KBM-7 (cell line): ENCODE measurements at places on chromosomes 2 and 18.

- DNase-seq = no peak
Measured at GRCh38 chr2:12915787-12916186, 199.1 kb downstream of the TRIB2 start.

DNA sequence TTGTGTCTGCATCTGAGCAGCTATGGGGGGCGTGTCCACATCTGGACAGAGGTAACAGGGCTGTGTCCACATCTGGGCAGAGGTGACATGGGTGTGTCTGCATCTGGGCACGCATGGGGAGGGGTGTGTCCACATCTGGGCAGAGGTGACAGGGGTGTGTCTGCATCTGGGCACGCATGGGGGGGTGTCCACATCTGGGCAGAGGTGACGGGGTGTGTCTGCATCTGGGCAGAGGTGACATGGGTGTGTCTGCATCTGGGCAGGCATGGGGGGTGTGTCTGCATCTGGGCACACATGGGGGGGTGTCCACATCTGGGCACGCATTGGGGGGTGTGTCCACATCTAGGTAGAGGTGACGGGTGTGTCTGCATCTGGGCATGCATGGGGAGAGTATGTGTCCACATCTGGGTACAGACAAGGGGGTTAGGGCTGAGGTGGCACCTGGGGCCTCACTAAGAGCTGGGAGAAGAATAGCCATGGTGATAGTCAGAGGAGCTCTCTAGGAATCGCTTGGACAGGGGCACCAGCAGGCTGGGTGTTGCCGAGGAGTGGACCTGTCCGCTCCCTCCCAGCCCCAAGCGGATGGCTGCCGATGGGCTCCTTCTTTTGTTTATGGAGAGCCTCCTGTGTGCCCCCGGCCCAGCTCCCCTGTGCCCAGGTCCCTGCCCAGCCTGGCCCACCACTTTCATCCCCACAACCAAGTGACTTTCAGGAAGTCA, 177.8 kb downstream of the EIPR1 start:
- DNase-seq = no peak

GRCh38 chr2:145047554-145047953, 527.6 kb upstream of the ZEB2 start:
- no peak for DNase-seq

DNA sequence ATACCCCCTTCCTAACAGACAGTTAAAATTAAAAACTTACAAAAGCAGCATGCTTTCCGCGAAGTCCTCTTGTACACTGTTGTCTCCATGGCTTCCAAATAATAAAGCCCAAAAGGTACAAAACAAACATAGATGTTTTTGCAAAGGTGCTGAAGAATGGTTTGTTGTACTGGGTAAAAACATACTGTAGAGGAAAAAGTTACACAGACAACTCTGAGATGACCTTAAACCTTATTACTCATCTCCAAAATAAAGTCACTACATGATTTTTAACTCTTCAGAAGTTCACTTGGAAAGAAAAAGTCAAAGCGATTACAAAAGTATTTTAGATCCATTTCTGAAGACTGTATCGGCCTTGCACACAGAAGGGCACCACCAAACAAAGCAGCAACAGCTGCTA, 6.1 kb downstream of the SLC35F5 start:
- DNase-seq = no peak

GRCh38 chr18:32160547-32160946, 29.3 kb upstream of the MEP1B start:
- DNase-seq = no peak

DNA sequence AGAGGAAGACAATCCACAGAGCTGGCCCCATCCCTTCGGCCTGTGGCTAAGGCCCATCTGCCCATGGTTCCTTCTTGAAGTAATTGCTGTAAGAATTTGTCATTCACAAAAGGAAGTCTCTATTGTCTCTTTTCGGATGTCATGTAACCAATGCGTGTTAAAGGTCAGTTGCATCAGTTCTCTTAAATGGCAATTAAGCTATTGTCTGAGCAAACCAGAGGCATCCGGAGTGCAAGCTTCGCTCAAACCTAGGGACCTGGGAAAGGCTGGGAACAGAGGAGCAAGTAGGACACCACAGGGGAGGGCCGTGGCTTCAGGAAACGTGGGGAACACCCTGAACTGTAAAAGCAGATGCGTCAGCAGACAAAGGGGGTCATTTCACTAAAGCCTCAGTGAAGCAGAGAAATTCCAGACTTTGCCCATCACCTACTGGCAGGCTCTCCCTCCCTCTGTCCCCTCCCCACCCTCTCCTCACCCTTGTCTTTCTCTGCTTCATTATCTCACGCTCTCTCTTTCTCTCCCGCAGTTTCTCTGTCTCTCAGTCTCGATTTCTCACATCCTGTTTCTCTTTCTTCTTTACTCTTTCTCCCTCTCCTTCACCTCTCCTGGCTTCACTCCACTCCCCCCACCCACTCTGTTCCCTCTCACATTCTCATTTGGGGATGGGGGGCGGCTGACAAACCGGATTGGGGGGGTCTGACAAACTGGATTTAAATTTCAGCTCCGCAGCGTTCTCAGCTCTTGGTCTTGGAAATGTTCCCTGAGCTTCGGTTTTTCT, 204.6 kb upstream of the TNP1 start:
- no peak for DNase-seq

- no peak for DNase-seq
Measured at GRCh38 chr18:29164020-29164706, 987.2 kb upstream of the CDH2 start.

DNA sequence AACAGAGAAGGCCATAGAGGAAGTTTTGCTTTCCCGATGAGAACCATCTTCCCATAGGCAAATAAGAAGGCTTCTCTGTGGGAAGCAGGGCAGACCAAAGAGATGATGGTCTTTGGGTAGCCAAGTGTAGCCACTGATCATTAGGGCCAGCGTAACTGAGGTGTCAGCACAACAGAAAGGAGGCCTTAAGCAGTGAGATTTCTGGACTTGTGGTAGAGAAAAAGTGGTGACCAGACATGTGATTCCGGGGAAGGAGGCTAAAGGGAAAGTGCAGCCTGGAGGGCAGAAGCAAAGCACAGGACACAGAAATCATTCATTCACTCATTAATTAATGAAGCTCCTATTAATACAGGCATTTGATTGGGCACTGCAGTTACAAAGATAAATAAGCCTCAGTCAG, 15.4 kb downstream of the EVA1A start:
- DNase-seq = no peak

DNA sequence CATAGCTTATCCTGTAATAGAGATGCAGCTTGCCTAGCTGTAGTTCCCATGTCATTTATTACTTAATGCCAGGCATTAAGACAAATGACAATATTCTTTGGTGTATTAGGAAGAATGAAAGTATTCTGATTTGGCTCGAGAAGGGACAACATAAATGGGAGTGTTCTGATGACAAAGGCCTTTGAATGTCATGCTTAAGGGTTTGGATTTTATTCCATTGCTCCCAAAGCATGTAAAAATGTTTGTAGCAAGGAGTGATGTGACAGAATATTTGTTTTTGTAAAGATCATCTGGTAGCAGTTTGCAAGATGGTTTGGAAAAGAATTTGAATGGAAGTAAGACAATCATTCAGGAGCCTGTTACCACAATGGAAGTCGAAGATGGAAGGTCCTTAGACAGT, 30.4 kb downstream of the EEF1B2 start:
- DNase-seq = no peak

DNA sequence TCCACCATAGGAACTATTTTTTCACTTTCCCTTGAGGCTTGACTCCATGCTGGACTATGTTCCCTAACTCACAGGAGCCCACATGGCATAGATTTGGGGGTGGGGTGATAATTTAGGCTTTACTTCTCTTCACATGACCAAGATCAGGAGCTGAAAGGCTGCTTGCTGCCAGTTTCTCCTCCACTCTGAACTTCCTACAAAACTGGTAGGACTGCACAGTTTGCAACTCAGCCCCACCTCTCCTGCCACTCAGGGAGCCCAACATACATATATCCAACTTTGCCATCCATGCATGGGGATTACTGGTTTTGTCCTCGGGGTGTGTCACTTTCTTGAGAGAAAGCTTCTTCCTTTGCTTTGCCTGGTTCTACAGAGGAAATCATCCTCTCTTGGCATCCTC, 14.2 kb downstream of the INO80D start:
- no peak for DNase-seq

DNA sequence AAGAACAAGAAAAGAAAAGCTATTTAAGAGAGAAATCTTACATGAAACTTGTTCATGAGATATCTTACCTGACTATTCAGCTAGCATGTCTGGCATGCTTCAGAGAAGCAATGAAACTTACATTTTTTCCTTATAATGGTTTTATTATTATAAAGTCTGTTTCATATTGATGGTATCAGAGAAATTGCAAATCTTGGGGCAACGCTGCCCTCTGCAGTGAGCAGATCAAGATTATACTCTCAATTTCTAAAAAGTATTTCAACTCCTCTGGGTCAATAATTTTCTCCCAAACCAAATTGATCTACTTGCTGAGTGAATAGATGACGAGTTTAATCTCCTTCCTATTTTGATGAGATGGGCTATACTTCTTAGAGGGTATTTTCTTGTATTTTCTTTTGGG, 235.6 kb downstream of the NUP35 start:
- DNase-seq = no peak

DNA sequence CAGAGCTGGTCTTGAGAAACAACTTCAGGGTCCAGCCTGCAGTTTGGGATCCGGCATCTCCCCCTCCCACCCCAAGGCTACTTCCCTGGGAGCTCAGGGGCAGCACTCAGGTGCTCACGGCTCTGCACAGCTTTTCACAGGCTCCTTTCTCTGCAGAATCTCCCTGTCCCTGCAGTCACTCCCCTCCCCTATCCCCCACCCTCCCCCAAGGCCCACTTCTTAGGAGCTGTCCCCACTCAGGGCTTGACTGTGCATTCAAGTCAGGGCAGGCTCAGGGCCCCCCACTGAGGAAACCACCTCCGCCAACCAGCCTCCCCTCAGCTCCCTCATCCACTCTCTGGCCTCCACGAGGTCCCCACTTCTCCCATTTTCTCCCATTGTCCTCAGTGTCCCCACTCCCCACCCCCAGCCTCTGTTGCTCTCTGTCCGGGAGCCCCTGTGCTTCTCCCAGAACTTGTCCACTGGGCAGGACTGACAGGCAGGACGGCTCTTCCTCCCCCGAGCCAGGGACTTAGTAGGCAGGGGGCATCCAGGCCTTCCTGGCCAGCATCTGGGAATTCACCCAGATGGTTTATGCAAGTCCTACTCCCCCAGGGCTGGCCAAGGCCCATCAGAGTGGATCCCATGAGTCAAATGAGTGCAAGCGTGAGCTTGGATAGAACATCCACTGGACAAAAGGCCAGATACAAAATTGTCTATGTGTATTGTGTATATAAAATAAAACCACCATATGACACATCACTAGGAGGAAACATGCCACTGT, 7.6 kb downstream of the NMUR1 start:
- no peak for DNase-seq

GRCh38 chr2:42663106-42663780, 94.8 kb downstream of the MTA3 start:
- DNase-seq = peak; percentile 87

GRCh38 chr2:236083934-236084333, 84.3 kb downstream of the GBX2 start:
- no peak for DNase-seq

GRCh38 chr18:79988451-79989194, at the start of gene TXNL4A:
TSS of gene TXNL4A (minus strand) at chr18:79988563. CDS start at chr18:79988392, 171 bp downstream.
- DNase-seq = peak; percentile 84

DNA sequence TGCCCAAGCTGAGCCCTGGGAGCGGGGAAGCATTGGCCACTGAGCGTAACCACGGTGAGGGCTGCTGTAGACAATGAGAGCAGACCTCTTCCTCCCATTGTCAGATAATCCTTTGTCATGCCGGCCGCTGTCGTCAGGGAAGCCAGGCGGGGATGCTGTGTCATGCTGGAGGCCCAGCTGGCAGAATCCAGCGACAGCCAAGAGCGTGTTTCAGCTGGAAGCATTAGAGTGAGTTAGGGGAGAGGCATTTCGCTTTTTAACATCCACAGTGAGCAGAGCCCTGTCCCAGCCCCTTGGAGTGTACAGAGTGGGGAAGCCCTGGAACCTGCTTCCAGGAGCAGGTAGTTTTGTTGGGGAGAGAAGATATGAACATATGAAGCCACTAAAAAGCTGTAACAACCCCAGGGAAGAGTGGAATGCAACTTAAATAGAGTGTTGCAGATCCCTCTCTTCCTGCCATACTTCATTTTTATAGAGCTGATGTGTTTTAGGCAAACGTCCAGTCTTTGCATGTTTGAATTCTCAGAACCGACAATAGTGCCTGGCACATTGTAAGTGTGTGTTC, 7.0 kb downstream of the CTIF start:
- DNase-seq = peak; percentile 74

DNA sequence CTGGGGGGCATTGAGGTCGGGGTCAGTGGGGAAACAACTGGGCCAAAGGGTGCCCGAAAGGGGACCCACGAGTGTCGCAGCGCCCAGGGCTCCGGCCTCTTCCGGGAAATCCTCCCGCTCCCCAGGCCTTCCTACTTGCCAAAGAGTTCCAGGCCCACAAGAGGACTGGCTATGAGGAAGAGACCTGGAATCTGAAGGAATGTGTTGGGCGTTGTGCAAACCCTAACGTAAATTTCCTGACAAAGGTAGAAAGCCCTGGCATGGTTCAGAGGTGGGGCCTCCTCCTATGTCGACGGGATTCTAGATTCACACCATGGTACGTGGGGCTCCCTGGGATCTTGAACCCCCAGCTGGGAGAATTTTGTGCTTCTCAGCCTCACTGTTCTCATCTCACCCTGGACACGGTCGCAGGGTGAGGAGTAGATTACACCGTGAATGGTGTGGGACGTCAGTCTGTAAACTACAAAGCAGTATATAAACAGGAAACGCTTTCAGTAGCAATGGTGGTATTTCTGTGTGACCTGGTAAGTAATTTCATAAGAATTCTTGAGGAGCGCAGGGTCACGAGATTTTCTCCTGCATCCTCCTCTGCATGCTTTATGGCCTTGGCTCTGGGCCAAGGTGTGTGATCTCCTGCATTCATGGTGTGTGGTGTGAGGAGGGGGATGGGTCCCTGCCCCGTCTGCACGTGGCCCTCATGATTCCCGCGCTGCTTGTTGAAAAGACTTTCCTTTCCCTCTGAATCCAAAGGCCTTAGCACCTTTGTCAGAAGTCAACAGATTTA, 868 bp downstream of the HSBP1L1 start:
- peak; percentile 75 for DNase-seq

GRCh38 chr2:214492152-214492551, 81.3 kb downstream of the VWC2L start:
- no peak for DNase-seq

DNA sequence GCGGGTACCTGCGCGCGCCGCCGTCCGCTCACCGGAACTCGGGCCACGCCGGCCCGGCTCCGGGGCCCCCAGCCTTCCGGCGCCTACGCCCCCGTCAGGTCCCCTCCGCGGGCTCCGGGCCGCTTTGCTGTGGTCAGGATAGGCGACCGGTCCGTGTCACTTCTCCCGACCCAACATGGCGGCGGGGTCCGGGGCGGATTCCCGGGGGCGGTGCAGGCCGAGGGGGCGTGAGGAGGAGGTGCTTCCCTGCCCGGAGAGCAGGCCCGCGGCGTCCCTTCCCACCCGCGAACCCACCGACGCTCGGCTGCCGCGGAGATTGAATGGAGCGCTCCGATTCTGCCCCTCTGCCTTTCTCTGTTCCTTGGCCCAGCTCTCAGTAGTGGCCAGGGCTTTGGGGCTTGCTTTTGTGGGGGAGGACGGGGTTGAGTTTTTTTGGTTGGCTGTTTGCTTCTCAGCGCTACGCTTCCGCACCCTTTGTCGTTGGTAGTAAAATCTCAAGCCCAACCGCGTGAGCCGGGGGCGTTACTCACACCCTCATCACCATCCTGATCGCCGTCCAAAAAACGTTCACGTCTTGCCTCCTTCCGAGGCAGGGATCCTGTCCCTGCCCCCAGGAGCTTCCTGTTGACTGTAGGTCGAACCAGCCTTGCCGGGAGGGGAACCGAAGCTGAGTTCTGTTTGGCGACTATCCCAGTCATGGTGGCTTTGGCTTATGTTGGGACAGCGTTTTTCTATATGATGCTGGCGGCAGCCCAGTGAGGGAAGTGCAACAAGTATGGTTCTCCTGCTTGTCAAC, 532 bp upstream of the YES1 start:
- peak; percentile 95 for DNase-seq
